ENCODE measurements at places on chromosomes 1 and 21. TPM values are rescaled to one million over a fixed set of nuclear protein-coding genes. Genes with fewer than 3 reads are reported as not detected.

Gene TCHH
- 0.19 TPM for total RNA-seq

Gene LRRIQ3
- 1.6 TPM for total RNA-seq

Gene HSD11B1
- 47.3 TPM for total RNA-seq

DNA sequence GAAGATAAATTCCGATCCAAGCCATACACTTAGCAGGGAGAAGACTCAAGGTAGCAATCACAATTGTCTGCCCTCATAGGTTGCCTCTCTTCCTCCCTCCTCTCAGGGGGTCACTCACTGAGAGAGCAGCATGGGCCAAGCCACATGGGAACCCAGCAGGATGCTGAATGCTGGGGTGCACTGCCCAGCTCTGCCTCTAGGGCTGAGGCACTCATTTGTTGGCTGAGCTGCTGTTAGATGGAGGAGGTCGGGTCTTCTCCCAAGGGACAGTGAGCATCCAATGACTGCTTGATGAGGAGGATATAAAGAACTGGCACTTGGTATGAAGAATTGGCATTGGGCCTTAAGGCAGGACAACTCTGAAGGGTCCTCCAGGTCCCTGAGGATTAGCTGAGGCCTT, 418.8 kb downstream of the SIPA1L2 start:
- no peak for DNase-seq

- no peak for DNase-seq
Measured at GRCh38 chr1:30775433-30775975, 17.9 kb upstream of the LAPTM5 start.

- no peak for DNase-seq
Measured at GRCh38 chr1:25806418-25806817, 6.4 kb downstream of the SELENON start.

DNA sequence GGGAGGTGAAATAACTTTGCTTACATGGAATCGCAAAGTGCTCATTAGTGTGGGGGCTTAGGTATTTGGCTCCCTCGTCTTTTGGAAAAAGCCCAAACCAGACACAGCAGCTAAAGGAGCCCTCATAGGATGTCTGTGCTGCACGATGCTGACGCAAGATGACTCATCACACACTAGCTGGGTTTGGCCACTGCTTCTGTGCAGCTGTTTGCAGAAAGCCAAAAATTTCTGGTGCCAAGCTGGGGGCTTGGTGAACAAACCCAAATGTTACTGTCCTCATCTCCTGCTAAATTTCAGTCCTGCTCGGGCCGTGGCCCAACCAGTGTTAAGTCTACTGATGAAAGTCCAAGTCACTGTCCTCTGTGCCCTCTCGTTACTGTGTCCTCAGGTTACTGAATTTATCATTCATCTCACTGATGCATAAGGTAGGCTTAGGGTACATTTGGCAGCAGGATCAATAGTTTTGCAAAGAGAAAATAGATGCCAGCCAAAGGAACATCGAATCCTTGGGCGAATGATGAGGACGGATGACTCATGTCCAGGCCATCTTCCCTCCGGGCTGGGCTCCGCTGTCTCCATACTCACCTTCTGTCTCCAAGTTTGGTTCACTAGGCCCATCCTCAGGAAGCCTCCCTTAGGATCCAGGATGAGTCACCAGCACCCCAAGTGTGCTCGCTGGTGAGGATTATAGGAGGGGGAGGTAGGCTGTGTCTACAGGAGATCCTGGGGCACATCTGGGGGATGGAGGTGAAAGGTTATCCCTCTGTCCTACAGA, 177.7 kb downstream of the ADSS2 start:
- peak; percentile 43 for DNase-seq

- DNase-seq: no peak
Measured at GRCh38 chr1:158716335-158716734, 4.2 kb downstream of the OR6K3 start.

DNA sequence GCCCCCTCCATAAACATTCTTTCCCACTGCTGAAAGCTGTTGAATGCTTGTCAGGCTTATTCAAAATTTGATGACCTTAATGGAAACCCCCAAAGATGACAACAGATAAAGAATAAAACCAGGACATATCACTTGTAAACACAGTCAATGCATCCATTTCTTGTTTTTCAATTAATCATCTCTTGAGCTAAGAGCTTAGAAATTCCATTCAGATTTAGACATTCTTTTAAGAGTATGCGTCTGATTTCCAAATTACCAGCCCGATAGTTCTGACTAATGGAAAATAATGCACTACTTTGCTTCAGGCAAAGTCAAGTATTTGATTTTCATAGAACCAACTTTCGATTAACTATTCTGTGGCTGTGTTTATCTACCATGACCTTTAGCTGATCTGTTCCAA, 100.6 kb upstream of the RUNX1 start:
- DNase-seq: no peak

DNA sequence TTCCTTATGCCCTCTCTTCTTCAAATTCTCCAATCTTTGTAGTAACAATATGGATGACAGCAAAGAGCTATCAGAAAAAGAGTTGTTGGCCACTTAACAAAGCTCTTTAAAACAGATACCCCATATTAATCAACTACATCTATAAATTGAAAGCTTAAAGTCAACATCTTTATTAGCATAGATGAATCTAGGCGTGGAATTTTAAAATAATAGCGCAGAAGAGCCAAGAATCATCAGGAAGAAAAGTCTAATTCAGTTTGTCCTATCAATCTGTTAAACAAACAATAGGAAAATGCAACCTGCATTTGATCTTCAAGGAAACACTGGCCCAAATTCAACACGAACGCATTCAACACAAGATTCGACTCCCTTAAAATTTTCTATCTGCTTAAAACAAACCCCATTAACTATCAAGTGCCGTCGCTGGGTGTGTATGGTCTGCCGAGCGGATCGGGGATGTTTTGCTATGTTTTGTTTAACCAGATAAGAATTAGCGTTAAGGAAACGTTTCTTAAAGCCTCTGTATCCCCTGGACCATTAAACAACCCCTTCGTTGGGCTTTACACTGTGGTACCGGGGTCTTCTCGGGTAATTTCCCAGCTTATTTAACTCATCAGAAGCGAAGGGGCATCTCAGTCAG, 1.0 kb downstream of the LYST start:
- DNase-seq: no peak

DNA sequence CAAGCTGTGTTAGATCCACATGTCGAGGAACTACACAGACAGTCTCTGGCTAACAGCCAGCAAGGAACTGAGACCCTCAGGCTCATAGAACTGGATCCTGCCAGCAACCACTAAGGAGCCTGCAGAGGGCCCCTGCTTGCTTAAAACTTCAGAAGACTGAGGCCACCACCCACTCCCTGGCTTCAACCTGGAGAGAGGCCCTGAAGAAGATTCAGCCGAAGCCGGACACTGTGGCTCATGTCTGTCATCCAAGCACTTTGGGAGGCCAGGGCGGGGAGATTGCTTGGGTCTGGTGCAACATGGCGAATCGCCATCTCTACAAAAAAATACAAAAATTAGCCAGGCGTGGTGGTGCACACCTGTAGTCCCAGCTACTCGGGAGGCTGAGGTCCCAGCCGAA, 92.6 kb upstream of the TMPRSS2 start:
- DNase-seq: no peak
